ENCODE measurements at places on chromosomes 12 and 14.

DNA sequence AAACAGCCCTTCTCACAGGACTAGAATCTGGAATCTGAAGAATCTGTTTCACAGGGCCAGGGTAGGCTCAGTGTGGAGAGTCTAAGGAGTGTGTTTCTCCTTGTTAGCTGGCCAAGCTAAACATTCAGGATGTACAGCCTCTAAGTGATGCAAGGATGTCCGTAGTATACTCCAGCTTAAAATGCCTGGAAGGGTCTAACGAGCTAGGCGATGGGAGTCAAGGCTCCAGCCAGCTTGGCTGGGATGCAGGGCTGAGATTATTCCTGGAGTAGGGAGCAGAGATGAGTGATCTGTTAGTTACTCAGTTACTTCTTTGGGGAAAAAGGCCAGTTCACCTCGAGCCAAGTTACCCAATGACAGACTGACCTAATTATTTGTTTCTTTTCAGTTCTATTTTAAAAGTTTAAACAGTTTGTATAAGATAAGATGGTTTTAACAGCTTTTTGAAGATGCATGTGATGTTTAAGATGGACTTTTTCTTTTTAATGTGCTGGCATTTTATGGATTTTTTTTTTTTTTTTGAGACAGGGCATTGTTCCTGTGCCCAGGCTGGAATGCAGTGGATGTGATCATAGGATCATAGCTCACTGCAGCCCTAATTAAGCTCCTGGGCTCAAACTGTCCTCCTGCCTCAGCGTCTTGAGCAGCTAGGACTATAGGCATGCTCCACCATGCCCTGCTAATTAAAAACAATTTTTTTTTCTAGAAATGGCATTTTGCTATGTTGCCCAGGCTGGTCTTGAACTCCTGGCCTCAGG lies 41.1 kb downstream of the SYNE2 start:
- DNase-seq, result no peak

GRCh38 chr14:53156238-53156637 lies 3.1 kb upstream of the DDHD1 start:
- no peak for DNase-seq

- no peak for DNase-seq
Measured at GRCh38 chr12:7146228-7146627, 16.1 kb downstream of the CLSTN3 start.

DNA sequence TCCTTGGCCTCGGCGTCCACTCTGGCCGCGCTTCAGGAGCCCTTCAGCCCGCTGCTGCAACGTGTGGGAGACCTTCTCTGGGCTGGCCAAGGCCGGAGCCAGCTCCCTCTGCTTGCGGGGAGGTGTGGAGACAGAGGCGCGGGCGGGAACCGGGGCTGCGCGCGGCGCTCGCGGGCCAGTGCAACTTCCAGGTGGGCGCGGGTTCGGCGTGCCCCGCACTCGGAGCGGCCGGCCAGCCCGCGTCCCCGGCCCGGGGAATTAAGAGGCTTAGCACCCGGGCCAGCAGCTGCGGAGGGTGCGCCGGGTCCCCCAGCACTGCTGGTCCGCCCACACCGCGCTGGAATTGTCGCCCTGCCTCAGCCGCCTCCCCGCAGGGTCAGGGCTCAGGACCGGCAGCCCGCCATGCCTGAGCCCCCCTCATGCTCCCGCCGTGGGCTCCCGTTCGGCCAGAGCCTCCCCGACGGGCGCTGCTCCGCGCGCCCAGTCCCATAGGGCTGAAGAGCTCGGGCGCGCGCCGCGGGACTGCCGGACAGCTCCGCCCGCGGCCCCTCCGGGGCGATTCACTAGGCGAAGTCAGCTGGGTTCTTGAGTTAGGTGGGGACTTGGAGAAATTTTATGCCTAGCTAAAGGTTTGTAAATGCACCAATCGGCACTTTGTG lies 673.9 kb downstream of the SLC16A7 start:
- DNase-seq, result no peak

- peak; percentile 86 for DNase-seq
Measured at GRCh38 chr12:121534495-121535148, 46.2 kb downstream of the KDM2B start.

DNA sequence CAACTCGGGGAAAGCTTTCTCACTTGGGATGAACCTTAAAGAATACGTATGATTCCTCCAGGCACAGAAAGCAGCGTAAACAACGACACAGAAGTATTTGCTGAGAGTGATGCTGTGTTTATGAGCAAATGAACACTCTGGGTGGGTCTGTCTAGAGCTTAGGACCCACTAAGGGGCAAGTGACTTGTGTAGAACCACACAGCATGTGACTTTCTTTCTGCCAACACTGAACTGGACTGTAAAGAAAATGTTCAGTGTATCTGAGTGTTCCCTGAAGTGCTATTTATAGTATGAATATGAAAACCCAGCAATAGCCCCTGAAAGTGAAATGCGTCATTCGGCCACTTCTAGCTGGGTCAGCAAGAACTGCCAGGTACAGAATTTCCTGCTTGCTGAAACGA lies 78.5 kb downstream of the ST8SIA1 start:
- no peak for DNase-seq

DNA sequence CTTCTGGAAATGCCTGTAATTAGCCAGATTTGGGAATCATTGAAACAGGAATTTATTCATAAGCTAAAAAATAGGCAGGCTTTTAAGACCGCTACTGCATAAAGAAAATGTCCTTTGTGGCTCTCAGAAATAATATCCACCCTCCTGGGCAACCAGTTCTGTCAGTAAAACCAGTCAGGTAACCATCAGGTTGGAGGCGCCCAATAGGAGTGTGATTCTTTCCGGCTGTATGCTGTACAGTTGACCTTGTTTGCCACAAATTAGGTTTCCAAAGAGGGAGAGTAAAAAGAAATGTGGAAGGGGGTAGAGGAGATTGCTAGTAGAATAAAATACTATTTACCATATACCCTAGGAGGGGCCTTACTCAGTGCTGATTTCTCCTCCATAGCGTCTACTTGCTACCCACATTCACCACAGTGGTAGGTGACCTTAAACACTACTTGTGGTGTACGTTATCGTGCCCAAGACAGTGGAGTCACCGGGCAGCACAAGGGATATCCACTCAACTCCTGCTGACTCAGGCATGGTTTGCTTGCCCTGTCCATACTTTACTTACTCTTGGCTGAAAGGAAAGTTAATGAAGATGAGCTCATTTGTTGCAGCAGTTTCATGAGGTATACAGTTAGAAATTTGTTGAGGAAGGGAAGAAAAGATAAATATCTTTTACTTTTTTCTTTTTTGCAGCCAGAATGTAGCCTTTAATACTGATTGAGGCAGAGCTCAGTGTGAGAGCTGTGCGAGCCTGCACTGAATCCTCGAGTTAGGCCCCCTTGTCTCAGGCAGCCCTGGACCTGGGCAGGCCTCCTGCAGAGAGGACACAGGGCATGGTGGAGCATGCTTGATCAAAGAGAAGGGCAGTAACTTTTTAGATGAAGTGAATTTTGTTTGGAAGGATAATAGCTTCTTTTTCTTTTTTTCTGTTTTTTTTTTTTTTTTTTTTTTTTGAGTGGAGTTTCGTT lies 76.7 kb downstream of the DIP2B start:
- no peak for DNase-seq

- DNase-seq, result peak; percentile 54
Measured at GRCh38 chr14:102078831-102079699, 7.8 kb downstream of the HSP90AA1 start.

GRCh38 chr12:21324551-21324950 lies 10.2 kb downstream of the SLCO1A2 start:
- DNase-seq, result no peak

GRCh38 chr12:24116548-24116947 lies 167.1 kb upstream of the SOX5 start:
- DNase-seq, result no peak

- no peak for DNase-seq
Measured at GRCh38 chr12:5050542-5050941, 6.9 kb downstream of the KCNA5 start.

DNA sequence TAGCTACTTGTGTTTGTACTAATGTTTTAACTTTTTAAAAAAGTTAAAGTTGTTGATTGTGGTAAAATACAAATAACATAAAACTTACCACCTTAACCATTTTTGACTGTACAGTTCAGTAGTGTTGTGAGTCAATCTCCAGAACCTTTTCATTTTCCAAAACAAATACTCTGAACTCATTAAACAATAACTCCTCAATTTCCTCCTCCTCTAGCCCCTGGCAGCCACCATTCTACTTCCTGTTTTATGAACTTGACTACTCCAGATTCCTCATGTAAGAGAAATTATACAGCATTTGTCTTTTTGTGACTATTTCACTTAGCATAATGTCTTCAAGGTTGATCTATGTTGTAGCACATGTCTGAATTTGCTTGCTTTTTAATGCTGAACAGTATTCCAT lies 299.1 kb upstream of the AMIGO2 start:
- no peak for DNase-seq

- no peak for DNase-seq
Measured at GRCh38 chr12:40681148-40681547, 11.1 kb upstream of the CNTN1 start.

DNA sequence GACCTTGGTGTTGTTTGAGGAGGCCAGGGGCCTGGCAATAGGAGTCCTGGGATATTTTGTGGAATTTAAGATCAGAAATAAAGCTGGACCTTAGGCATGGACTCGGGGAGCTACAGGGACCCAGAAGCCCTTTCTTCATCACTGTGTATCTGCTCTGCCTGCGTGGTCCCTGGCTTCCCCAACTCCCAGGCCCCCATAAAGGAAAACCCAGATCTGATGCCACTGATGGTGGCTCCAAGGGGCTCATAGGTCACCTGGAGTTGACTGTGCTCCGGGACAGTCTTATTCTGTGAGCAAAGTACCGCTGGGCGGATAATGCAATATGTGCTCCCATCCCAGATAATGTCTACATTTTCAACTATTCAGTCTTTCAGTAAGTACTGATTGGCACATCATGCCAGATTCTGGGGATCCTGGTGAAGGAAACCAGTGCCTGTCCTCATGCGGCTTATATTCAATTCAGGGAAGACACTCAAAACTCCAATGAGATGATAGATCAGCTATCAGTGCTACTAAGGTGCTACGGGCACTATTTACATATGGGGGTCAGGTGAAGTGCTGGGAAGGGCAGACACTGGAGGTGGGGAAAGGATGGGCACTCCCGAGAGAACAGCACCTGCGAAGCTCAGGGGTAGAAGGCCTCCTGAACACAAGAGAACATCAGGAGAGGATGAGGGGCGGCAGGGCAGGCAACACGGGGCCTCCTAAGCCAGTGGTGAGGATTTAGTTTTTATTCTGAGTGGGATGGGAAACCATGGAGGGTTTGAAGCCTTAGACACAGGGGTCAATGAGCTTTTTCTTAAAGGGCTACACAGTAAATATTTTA lies 5.5 kb upstream of the SELPLG start:
- DNase-seq, result no peak

GRCh38 chr12:112924986-112925385 lies 13.3 kb upstream of the OAS3 start:
- no peak for DNase-seq

DNA sequence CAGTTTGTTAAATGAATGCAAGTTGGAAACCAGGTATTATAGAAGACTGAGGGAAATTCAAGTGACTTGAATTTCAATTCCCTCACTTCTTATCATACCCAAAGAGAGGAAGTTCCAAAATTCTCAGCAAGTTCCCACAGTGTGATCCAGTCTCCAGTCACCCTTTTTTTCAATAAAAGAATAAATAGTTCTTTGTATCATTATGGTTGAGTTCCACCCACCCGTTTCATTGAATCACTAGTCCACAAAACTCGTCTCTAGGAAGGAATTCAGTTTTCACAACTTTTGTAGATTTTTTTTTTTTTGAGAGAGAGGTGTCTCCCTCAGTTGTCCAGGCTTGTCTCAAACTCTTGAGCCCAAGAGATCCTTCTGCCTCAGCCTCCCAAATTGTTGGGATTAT lies 1.6 kb upstream of the TMEM30B start:
- DNase-seq, result no peak

DNA sequence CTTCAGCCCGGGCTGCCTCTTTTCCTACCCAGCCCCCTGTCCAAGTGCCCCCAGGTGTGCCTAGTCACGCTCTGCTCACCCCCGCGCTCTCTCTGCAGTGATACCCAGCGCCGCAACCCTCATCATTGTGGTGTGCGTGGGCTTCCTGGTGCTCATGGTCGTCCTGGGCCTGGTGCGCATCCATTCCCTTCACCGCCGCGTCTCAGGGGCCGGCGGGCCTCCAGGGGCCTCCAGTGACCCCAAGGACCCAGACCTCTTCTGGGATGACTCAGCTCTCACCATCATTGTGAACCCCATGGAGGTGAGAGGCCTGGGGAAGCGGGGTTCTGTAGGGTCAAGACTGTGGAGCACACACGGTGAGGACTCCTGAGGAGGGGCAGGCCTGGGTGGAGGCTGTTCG lies 27.2 kb downstream of the CLSTN3 start:
- DNase-seq, result no peak

GRCh38 chr14:33777681-33778080 lies 173.2 kb downstream of the EGLN3 start:
- no peak for DNase-seq

GRCh38 chr12:58880639-58881038 lies 39.7 kb downstream of the LRIG3 start:
- DNase-seq, result no peak

DNA sequence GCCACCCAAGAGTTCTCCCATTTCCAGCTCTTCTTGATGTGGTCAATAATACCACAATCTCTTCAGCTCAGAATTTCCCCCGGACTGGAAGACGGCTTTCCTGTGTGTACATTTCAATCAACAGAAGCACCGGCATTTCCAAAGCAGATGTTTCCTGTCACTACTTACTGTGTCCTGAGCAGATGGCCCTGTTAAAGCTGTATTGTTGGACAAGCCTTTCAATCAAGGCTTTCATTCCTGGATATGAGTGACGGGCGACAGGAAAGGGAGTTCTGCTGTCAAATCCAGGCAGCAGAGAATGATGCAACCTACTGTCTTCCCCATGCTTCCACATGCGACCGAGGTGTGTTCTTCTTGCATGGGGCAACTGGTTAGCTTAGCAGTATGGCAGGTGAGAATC lies 76.4 kb upstream of the CCDC60 start:
- no peak for DNase-seq

DNA sequence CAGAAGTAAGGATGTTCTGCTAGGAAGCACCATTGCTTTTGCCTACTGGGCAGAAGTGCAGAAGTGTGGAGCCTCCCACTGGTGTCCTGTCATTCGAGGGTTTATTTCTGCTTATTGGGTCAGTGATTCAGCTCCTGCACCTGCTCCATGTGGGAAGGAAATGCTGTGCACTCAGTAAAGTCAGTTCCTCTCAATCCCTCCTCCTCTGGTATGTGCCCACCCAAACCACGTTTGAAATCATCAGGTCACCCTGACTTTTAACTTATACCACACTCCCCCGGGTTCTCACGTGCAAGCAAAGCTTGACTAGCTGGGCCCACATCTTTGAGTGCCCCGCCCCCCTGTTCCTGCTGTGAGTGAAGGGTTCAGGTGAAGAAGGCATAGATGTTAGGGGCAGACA lies 223.7 kb downstream of the CHST11 start:
- DNase-seq, result no peak
